ENCODE measurements at places on chromosomes 6 and 20. TPM values are rescaled to one million over a fixed set of nuclear protein-coding genes. Genes with fewer than 3 reads are reported as not detected.

The CALHM4 gene
- total RNA-seq, result not detected

The RBPJL gene
- total RNA-seq, result not detected

The IP6K3 gene
- 0.14 TPM for total RNA-seq

The RAET1G gene
- total RNA-seq, result 9.7 TPM

The CLIC5 gene
- not detected for total RNA-seq

The LTA gene
- total RNA-seq, result 0.23 TPM

The SRMS gene
- not detected for total RNA-seq

The HAO1 gene
- total RNA-seq, result not detected

The CTSZ gene
- total RNA-seq, result 176 TPM

The IRF4 gene
- total RNA-seq, result 0.45 TPM

The TMEM170B gene
- 0.60 TPM for total RNA-seq

All from A549 treated with CORT108297 at 1 μM for 4 hours (cell line).